ENCODE measurements at places on chromosomes 1 and 21. TPM values are rescaled to one million over a fixed set of nuclear protein-coding genes. Genes with fewer than 3 reads are reported as not detected.

The AADACL4 gene
- polyA plus RNA-seq = not detected

The LRIF1 gene
- 8.0 TPM for polyA plus RNA-seq

The ERICH3 gene
- 0.08 TPM for polyA plus RNA-seq

The SLC44A3 gene
- polyA plus RNA-seq = 4.5 TPM

The AGT gene
- polyA plus RNA-seq = 13.2 TPM

GRCh38 chr21:21898801-21899200, 900.6 kb downstream of the NCAM2 start:
- DNase-seq = no peak

DNA sequence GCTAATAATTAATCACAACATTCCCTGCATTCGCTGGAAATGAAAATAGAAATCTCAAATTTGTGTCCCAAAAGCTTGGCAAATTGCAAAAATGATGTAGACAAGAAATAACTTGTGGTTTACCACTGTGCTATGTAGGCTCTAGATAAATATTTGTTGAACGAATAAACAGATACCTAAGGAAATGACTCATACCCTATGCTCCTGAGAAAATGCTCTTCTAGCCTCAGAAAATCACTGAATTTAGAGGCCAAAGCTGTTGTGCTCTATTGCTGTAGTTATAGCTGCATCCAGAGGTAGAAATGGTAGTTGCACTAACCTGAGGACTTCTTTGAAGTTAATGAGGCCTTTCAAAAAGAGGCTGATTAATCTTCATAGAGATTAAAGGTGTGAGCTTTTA, 142.0 kb upstream of the ZNHIT6 start:
- DNase-seq = no peak

- no peak for DNase-seq
Observed at GRCh38 chr1:28579401-28579800, 12.7 kb upstream of the RAB42 start.

- DNase-seq = peak; percentile 2
Observed at GRCh38 chr21:26686278-26686677, 113.2 kb upstream of the CYYR1 start.

- DNase-seq = no peak
Observed at GRCh38 chr1:19817160-19817559, 2.1 kb upstream of the RNF186 start.

DNA sequence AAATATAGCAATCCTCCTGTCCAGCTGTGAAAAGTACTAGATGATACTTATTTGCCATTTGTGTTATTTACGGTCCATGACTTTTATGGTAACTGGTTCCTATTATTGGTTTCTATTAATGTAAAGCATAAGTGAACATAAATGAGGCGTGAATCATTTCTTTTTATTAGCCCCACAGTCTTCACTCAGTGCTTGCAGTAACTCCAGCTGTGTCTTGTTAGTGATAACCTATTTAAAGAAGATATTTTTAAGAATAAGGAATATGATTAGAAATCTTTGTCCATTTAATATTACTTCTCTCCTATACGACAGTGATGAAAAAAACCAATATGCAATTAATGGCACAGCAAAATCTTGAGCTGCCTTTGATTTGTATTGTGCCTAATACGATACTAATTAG, 149.9 kb downstream of the SPATA17 start:
- no peak for DNase-seq

- no peak for DNase-seq
Observed at GRCh38 chr1:204880906-204881305, 10.2 kb downstream of the NFASC start.

- no peak for DNase-seq
Observed at GRCh38 chr1:223708001-223708359, 4.4 kb upstream of the CAPN2 start.

DNA sequence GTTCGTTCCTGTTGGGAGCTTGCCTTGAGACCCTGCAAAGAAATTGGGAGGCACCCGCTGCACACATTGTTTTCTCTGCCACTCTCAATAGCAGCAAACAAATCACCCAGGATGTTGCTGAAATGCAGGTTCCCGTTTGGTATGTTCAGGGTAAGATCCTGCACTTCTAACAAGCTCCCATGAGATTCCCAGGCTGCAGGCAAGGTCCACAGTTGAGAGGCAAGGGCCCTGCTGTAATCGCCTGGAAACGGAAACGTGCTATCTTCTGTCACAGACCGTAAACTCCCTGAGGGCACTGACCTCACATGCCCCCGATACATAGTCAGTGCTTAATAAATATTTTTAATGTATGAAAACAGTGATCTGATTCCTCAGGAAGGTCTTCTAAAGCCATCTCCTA, 37.8 kb downstream of the XCL1 start:
- DNase-seq = no peak

- no peak for DNase-seq
Observed at GRCh38 chr1:216024546-216024945, 398.7 kb downstream of the USH2A start.

- DNase-seq = no peak
Observed at GRCh38 chr1:98781906-98782305, 120.4 kb downstream of the SNX7 start.

DNA sequence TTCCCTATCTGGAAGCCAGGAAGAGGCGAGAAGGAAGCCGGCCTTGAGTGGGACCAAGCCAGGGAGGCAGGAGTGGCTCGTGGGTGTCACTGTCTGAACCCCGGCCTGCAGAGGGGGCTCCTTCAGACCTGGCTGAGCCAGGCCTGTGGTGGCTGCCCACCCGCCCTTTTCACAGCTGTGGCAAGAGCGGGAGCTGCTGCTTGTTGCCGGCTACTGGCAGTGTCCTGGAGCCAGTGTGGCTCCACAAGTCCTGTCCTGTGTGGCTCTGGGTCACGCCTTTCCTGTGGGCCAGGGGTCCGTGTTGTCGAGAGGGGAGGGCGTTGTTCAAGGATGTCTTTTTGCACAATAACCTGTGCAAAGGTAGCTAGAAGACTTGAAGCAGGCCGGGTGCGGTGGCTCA, 1.3 kb downstream of the PFKL start:
- no peak for DNase-seq

- DNase-seq = no peak
Observed at GRCh38 chr1:91700332-91700731, 185.6 kb downstream of the TGFBR3 start.

DNA sequence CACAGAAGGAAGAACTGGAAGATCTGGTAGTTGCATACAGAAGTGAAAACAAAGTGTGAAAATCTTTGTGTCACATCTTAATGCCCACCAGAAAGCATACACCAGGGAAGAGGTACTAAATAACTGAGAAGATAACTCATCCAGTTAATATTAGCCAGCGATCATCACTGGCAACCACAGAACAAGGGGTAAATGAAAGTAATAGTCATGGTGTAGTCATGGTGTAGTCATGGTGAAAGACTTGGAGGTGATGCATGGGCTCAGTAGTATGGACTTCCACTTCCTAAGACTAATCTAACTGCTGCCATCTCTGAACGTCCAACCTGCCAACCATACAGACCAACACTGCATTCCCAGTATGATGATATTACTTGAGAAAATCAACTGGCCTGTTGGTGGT, 481.2 kb upstream of the NR5A2 start:
- DNase-seq = no peak
